Naive thymus-derived CD4-positive, alpha-beta T cell (primary cell): ENCODE measurements at places on chromosomes 3 and 15. TPM values are rescaled to one million over a fixed set of nuclear protein-coding genes. Genes with fewer than 3 reads are reported as not detected.

SMCO1 gene
- total RNA-seq: not detected

ARL14 gene
- total RNA-seq: not detected in 2 replicates

GRCh38 chr3:98545940-98546339 is 14.2 kb downstream of the GPR15 start:
- no peaks in the 10 kb centered on the region for H3K36me3 ChIP-seq
- DNase-seq: no peak
- H3K4me3 ChIP-seq: no peak overlapping the region
- no peak overlapping the region for H3K27ac ChIP-seq

- H3K27me3 ChIP-seq: no peaks in the 10 kb centered on the region
- H3K27ac ChIP-seq: no peak overlapping the region
- no peak overlapping the region for H3K4me3 ChIP-seq
- no peaks in the 10 kb centered on the region for H3K4me1 ChIP-seq
Observed at GRCh38 chr15:35690698-35691116, 144.7 kb upstream of the DPH6 start.

GRCh38 chr3:72694398-72694797 is 153.8 kb downstream of the SHQ1 start:
- no peak for DNase-seq
- no peaks in the 10 kb centered on the region for H3K36me3 ChIP-seq
- H3K4me1 ChIP-seq: no peaks in the 10 kb centered on the region
- H3K27ac ChIP-seq: no peak overlapping the region
- no peaks in the 10 kb centered on the region for H3K27me3 ChIP-seq
- H3K4me3 ChIP-seq: no peak overlapping the region

- no peak overlapping the region for H3K27ac ChIP-seq
- peak; percentile 57 for DNase-seq
- H3K4me1 ChIP-seq: peaks cover 12% of the 10 kb centered on the region
- H3K27me3 ChIP-seq: no peaks in the 10 kb centered on the region
Observed at GRCh38 chr15:52256366-52256765, 39.2 kb downstream of the MYO5C start.

KNG1 gene
- not detected for total RNA-seq

RARRES1 gene
- not detected for total RNA-seq

- H3K27ac ChIP-seq: no peak overlapping the region
- H3K36me3 ChIP-seq: no peaks in the 10 kb centered on the region
- H3K4me1 ChIP-seq: no peaks in the 10 kb centered on the region
- no peak overlapping the region for H3K4me3 ChIP-seq
- H3K27me3 ChIP-seq: no peaks in the 10 kb centered on the region
- DNase-seq: no peak
Observed at GRCh38 chr3:127174715-127175140, 18.2 kb upstream of the PRR23E start.

DNA sequence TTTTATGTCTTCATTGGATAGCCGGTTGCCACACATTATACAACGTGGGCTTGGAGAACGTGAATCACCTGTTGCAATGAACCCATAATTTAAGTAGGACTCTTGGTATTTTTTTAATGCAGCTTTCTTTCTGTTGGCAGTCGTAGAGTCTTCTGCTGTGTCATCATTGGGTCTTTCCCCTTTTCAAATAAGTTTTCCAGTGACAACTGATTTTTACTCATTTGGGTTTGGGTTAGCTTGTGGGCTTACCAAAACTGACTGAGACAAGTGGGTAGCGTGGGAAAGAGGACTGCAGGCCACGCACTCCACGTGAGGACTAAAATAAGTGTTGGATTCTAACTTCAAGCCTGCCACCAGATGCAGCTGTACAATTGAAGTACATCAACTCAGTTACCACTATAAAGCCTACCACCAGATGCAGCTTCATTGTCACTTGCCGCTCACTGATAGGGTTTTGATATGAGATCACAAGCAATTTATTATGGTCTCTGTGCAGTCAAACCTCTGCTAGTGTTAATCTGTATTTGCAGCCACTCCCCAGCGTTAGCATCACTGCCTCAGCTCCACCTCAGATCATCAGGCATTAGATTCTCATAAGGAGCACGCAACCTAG is 6.4 kb upstream of the CAPN7 start:
- no peak overlapping the region for H3K27ac ChIP-seq
- no peaks in the 10 kb centered on the region for H3K4me1 ChIP-seq
- H3K36me3 ChIP-seq: no peaks in the 10 kb centered on the region
- no peak for DNase-seq
- no peak overlapping the region for H3K4me3 ChIP-seq
- no peaks in the 10 kb centered on the region for H3K27me3 ChIP-seq

RHCG gene
- not detected for total RNA-seq

DNA sequence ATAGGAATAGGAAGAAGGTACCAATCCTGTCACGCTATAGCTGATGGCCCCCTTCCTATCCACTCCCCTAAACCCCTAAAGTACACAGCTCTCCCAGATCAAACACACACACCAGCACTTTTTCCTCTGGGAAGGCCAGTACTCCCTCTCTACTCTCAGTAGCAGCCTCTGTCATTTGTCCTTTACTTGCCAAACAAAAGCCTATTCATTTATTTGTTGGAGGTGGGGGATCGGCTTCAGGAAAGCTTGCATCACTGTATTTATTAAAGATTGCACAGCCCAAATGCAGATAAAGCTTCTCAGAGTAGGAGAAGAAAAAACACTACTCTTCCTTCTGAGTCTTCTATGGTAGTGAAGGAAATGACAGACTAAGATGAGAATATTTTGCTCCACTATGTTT is 429.7 kb upstream of the RASGRP1 start:
- H3K4me3 ChIP-seq: no peak overlapping the region
- no peak overlapping the region for H3K27ac ChIP-seq
- H3K27me3 ChIP-seq: no peaks in the 10 kb centered on the region
- no peaks in the 10 kb centered on the region for H3K36me3 ChIP-seq
- DNase-seq: no peak
- no peaks in the 10 kb centered on the region for H3K4me1 ChIP-seq

DNA sequence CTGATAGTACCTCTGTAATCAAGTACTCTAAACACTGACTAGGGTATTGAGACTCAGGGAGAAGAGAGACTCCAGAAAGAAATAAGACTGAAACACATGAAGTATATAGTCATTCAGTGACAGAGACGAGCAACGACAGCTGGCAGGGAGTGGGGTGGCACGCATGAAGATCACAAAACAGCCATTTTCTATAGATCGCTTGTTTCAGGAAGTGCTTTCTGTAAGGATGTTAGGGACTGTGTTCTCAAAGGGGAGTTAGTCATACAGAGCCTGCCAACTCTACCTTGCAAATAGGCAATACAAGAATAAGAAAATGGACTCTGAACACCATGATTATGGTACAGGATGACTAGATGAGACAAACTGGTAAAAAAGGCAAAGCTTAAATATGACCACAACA is 139.5 kb downstream of the TBL1XR1 start:
- H3K27me3 ChIP-seq: no peaks in the 10 kb centered on the region
- peaks cover 10% of the 10 kb centered on the region for H3K4me1 ChIP-seq
- H3K36me3 ChIP-seq: no peaks in the 10 kb centered on the region
- no peak overlapping the region for H3K27ac ChIP-seq
- H3K4me3 ChIP-seq: peak overlapping the region; percentile 23
- peak; percentile 17 for DNase-seq

DNA sequence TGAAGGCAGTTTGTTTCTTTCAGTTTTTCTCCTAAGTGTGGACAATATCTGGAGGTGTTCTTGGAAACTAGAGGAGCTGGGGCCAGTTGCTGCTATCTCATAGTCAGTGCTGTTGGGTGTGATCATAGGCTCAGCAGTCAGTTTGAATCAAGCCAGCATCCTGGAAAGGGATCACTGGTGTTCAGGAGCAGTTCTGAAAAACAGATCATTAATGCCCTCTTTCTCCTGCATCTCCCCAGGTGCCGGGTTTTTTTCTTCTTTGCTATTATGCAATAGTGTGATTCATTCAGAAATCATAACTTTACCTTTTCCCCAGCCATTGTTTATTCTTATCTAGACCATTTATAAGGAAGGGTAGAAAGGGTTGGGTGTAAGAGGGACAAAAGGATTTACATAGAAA is 24.0 kb downstream of the LNP1 start:
- H3K27ac ChIP-seq: no peak overlapping the region
- no peaks in the 10 kb centered on the region for H3K27me3 ChIP-seq
- no peak for DNase-seq

DNA sequence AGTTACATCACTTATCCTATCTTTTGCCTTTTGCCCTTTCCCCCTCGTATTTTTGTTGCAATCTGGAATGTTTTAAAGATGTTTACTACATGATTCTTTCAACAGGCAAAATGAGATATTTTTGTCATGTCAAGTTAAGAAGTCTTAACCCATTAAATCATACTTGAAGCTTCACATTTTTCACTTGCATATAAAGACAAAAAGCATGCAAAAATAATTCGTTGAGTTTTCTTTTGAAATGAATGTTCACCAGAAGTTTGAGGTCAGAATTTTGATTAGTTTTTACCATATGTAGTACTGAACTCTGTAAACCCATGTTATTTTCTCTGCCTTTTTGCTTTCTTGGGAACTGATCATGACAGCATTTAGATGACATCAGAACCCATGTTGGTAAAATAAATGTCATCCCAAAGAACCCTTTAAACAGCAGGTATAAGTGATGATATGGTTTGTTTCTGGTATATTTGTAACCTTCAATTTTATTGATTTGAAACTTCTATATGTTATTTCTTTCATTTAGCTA is 188.5 kb downstream of the GHSR start:
- no peaks in the 10 kb centered on the region for H3K36me3 ChIP-seq
- H3K27me3 ChIP-seq: no peaks in the 10 kb centered on the region
- no peak overlapping the region for H3K27ac ChIP-seq
- no peak overlapping the region for H3K4me3 ChIP-seq

GRCh38 chr3:65569845-65570405 is 468.8 kb downstream of the MAGI1 start:
- DNase-seq: no peak
- no peak overlapping the region for H3K27ac ChIP-seq
- no peak overlapping the region for H3K4me3 ChIP-seq
- H3K36me3 ChIP-seq: no peaks in the 10 kb centered on the region

SLC2A2 gene
- total RNA-seq: not detected

DNA sequence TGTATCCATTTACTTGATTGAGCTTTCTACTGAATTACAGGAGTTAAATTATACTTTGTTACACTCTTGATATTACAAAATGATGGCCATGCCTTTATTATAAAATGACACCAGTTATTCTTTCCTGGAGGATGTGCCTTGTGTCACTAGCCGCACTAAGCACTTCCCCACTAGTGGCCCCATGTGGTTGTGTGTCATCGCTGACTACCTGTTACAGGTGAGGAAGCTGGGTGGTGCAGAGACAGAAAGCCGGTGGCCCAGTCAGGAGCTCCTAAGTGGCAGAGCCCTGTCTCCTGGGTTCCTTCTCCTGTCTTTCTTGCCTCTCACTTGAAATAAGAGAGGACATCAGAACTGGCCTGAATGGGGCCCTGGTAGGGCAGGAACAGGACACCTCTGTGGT is 96.8 kb downstream of the IGF1R start:
- H3K4me3 ChIP-seq: no peak overlapping the region
- H3K4me1 ChIP-seq: no peaks in the 10 kb centered on the region
- no peak overlapping the region for H3K27ac ChIP-seq
- no peaks in the 10 kb centered on the region for H3K36me3 ChIP-seq
- DNase-seq: no peak

GRCh38 chr15:25052191-25052999 is 97.6 kb downstream of the SNRPN start:
- H3K27me3 ChIP-seq: no peaks in the 10 kb centered on the region
- no peaks in the 10 kb centered on the region for H3K4me1 ChIP-seq
- no peak overlapping the region for H3K4me3 ChIP-seq

DNA sequence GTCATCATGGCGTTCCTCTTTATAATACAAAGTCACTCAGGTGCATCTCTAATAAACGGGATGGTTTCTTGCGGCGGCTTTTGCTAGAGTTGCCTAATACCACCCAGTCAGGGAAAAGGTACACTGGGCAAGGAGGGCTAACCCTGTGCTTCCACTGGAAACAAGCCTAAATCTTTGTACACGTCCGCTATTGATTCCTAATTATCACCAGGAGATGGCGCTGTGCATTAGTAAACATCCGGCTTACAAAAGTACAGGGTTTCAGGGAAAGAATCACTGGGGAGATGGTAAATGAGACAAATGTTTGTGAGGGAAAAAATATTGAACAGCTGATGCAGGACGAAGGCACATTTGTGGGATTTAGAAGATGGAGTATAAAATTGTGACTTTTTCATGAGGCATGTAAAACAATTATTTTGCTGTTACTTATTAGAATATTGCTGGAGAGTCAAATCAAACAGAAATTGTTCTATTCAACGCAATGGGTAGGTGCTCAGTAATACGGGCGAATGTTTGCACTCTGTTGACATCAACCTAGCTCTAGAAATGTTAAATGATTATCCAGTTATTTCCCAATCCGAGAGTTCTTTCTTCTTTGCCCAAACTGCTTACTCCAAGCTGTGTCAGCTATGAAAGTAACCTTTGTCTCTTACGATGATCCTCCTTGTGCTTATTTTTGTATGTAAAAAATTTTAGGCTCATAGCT is 50.6 kb downstream of the GMNC start:
- H3K4me3 ChIP-seq: no peak overlapping the region
- no peaks in the 10 kb centered on the region for H3K27me3 ChIP-seq
- H3K27ac ChIP-seq: no peak overlapping the region

DNA sequence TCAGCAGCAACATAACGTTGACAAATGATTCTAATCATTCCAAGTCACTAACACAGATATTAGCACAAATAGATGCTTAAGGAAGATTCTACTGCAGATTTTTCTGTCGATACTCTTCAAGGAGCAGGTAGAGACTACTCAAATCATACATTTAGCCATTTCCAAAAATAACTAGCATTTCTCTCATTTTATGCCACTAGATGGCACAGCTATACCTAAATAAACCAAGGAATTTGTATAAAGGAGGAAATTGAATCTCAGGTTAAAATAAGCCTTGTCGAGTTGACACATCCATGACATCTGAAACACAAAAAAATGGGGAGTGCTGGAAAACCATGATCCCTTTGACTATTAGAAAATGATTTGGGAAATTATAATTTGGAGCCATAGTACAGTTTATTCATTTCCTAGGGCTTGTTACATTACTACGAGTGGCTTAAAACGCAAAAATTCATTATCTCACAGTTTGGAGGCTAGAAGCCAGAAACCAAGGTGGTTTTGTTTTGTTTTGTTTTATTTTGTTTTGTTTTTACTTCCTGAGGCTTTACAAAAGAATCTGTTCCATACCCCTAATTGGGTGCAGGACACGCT is 59.5 kb upstream of the STRIT1 start:
- no peak overlapping the region for H3K4me3 ChIP-seq
- H3K4me1 ChIP-seq: no peaks in the 10 kb centered on the region
- no peaks in the 10 kb centered on the region for H3K36me3 ChIP-seq
- DNase-seq: no peak
- no peaks in the 10 kb centered on the region for H3K27me3 ChIP-seq

DNA sequence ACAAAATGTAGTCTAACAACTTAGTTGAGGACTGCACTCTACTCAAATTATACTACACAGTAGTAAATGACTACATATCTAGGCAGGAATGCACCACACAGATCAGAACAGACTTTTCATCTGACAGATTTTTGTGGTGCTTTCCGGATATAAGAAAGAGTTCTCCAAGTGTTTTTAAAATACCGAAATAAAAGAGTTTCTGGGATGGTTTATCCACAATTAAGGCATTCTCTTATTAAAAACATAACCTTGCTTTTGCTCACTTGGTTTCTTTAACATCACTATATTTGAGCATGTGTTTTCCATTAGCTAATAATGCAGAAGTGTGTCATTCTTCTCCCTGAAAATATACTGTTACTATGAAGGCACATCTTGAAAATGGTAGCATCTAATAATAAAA is 132.9 kb downstream of the MAGI1 start:
- no peak overlapping the region for H3K4me3 ChIP-seq
- DNase-seq: no peak
- H3K36me3 ChIP-seq: no peaks in the 10 kb centered on the region
- no peaks in the 10 kb centered on the region for H3K4me1 ChIP-seq
